AG08396 (cell line): ENCODE measurements at places on chromosomes 13 and 19.

GRCh38 chr19:44701228-44701627, 2.3 kb downstream of the CEACAM16 start:
- DNase-seq: no peak

DNA sequence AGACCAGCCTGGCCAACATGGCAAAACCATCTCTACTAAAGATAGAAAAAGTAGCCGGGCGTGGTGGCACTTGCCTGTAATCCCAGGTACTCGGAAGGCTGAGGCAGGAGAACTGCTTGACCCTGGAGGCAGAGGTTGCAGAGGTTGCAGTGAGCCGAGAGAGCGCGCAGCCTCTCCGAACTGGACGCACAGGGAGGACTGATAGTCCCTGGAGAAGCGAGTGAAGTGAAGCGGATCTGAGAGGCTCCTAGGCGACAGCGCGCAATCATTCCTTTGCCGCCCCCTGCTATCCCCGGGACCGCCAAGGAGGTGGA, 233 bp downstream of the ZNF561 start:
- DNase-seq: no peak

GRCh38 chr19:4811328-4812131, 20.0 kb downstream of the TICAM1 start:
- DNase-seq: peak; percentile 72

GRCh38 chr13:49749848-49750247, 42.6 kb downstream of the KPNA3 start:
- DNase-seq: peak; percentile 11

- no peak for DNase-seq
These were observed 107.5 kb downstream of the MYCBP2 start for GRCh38 chr13:77219401-77219800.

GRCh38 chr19:31821346-31821745, 472.1 kb upstream of the TSHZ3 start:
- DNase-seq: no peak

DNA sequence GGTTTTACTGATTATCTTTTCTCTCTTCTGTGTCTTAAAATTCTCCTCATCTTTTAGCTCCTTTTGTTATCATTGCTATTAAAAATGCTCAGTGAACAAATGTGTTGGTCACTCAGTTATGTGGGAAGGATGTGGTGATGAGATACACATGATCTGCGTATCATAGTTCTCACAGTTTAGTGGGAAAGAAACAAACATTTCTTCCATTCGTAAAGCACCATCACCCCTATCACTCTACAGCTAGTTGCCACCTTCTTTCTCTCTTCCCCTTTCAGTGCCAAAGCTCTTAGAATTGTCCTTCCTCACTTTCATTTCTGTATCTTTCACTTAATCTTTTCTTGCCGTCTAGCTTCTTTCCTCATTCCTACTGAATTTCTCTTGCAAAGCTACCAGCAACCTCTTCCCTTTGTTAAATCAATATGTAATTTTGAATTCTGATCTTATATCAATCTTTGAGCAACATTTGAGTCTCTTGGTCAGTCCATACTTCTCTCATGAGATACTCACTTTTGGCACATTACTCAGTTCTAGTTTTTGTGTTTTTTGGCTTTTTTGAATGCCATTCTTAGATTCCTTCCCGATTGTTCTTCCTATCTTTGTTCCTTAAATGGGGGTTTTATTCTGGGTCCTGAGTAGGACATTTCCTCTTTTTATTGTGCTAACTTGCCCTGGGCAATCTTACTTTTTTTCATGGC, 122.3 kb downstream of the PCCA start:
- no peak for DNase-seq

GRCh38 chr13:31587698-31588266, 151.5 kb upstream of the RXFP2 start:
- no peak for DNase-seq
